Stimulated activated CD4-positive, alpha-beta T cell treated with anti-CD3 and anti-CD28 coated beads, TNF-alpha, amount 100 ng/mL, for 1 hour (primary cell): ENCODE measurements at places on chromosomes 5 and 9.

DNA sequence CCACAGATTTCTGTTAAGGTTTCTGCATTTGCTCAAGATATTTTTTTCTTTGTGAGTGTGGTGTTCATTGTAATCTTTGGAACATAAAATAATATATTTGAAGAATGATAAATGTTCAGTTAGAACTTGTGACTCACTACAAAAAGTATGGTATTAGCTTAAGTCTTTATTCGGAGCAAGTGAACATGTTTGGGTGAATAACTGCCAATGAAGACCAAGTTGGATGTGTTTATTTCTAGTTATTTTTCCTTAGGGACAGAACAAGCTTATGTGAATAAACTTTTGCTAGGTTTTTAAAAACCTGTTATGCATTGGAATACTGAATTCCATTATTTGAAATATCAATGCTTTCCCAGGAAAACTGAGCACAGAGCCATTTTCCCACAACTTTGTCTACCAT is 418.6 kb downstream of the SLCO4C1 start:
- no peak for DNase-seq

DNA sequence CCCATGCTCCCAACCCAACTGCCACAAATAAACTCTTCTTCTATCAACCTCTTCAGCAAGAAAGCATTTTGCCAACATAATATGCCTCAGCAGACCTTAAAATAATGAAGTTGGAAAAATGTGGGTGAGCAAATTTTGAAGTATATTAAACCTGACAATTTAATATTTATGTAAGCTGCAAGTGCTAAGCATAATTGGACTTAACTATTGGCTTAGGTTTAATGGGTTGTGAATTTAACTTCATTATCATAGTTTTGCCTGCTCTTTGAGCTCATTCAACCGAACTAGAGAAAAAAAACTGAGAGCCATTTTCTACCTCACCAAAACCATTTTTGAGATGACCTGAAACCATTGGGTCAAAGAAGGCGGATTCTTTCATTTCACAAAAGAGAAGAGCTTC is 805.5 kb upstream of the DMAC1 start:
- no peak for DNase-seq

GRCh38 chr5:109697339-109697738 is 7.6 kb downstream of the MAN2A1 start:
- no peak for DNase-seq

DNA sequence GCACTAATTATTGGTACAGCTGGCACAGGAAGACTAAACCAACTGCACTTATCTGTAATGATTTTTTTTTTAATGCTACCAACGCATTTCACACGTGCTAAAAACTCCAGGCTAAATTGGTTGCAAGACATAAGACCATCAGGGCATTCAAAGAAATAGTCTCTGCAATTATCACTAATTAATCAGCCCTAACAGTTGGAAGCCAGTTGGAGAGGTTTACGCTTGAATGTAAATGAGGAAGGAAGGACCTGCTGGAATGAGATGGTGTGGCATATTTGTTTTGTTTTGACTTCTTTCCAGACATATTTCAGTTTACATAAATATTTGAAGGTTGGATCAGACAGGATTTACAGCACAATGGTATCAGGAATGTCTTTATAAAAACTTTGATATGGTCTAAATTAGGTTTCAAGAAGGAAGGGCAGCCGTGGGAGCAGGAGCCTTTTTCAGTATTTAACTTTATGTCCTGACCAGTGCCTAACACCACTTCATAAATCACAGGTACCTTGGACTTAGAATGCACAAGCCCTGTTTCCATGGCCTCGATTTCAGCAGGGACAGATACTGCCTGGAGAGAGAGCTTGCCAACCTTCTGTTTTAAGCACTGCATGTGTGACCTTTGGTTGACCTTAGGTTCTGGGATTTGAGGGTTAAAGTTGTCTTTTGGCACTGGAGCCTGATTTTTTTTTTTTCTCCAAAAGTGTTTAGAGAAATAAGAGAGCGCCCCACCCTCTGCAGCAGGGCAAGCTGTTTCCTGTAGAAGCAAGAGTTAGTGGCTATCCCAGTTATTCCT is 199.8 kb upstream of the MAP3K1 start:
- no peak for DNase-seq

GRCh38 chr5:147520450-147520849 is 10.6 kb upstream of the DPYSL3 start:
- no peak for DNase-seq

GRCh38 chr9:75855509-75855908 is 35.0 kb upstream of the PCSK5 start:
- no peak for DNase-seq

DNA sequence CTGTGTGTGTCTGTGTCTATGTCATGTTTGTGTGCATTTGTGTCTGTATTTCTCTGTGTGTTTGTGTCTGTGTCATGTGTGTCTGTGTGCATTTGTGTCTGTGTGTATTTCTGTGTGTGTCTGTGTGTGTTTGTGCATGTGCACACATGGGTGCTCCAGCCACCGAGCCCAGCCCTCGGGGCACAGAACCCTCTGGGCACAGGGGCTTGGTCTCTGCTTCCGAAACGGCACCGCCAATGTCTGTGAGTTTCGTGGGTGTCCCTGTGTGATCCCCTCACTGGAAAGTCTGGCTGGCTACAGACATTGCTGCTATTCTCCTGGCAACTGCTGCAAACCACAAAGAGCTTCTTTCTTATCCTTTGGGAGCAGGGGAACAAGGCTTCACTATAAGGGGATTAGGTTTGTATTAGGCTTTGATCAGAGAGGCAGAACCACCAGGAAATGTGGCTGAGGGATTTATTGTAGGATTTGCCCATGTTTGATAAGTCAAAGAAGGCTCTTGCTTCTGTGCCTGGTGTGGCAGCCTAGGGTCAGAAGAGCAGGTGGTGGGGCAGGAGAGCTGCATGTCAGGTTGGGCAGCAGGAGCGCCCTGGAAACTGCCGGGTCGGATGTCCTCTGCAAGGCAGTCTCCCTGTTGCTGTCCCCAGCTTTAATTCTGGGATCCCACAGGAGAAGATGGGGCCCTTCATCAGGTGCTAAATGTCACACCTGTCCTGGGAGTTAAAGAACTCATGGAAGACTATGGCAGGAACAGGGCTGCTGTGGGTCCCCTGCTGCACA is 39.6 kb upstream of the FCN1 start:
- no peak for DNase-seq

- DNase-seq = no peak
Observed at GRCh38 chr5:82639393-82640144, 361.4 kb upstream of the RPS23 start.

- no peak for DNase-seq
Observed at GRCh38 chr5:136047858-136048257, 19.1 kb downstream of the TGFBI start.

DNA sequence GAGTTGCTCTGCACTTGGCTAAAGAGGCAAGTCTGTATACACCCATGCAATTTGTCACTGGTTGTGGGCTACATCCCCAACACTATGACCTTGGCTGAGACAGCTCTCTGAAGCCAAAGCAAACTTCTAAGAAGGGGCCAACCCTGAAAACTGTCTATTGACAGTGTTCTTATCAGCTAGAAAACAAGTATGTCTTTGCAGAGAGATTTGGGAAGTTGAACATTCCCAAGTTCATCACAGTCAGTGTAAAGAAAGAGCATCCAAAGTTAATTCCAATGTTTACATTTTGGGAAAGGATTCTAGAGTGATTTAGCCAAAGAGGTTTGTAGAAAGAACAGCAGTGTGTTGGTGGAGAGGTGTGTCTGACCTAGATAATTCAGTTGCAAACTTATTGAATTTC is 711.1 kb upstream of the CHD1 start:
- DNase-seq = no peak

DNA sequence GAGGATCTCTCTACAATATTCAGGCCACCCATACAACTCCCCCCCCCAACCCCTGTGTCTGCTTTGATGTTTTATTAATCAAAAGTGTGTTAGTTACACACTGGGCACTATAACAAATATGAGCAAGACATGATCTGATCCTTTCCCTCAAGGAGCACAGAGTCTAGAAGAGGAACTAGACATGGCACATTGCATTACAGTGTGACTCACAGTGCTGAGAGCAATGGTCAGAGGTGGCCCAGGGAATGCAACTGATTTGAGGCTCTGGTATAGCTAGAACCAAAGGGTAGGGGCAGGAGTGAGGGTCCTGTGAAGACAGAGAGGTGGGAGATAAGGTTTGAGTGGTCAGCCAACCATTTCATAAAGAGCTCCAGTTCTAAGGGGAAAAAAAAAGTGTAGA is 539.2 kb downstream of the ACTL7B start:
- DNase-seq = no peak

GRCh38 chr5:95042037-95042436 is 242.9 kb downstream of the MCTP1 start:
- no peak for DNase-seq

DNA sequence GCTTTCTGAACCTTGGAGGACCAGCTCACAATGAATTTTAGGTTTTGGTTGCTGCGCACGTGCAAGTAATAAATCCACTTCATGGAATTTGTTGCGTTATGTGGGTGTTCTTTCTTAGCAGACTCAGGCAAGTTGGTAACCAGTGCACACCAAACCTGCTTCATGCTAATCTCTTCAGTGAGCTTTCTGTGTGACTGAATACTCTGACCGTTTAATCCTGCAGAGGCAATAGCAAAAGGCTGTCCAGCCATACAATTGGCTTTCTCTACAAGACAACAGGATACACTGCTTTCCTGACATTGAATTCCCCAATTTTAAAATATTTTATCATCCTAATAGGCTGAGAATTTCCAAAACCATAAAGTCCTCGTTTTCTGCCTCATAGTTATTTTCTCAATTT is 10.3 kb downstream of the UGT3A2 start:
- no peak for DNase-seq

DNA sequence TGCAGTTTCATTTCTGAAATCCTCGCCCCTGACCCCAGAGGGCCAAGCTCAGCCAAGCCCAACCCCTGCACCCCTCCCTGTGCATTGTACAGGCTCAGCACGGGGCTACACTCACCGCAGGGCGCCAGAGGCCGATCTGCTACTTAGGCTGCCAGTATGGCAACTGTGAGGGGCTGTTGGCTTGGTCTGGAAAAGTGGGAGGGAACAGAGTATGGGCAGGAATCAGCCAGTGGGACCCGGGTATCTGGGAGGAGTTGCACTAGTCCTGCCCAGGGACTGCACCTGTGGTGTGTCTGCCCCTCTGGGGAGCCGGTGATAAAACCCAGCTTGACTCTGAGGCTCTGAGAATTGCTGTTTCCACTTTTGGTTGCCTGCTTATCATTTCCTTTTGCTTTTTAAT is 167.4 kb upstream of the KIF2A start:
- no peak for DNase-seq

DNA sequence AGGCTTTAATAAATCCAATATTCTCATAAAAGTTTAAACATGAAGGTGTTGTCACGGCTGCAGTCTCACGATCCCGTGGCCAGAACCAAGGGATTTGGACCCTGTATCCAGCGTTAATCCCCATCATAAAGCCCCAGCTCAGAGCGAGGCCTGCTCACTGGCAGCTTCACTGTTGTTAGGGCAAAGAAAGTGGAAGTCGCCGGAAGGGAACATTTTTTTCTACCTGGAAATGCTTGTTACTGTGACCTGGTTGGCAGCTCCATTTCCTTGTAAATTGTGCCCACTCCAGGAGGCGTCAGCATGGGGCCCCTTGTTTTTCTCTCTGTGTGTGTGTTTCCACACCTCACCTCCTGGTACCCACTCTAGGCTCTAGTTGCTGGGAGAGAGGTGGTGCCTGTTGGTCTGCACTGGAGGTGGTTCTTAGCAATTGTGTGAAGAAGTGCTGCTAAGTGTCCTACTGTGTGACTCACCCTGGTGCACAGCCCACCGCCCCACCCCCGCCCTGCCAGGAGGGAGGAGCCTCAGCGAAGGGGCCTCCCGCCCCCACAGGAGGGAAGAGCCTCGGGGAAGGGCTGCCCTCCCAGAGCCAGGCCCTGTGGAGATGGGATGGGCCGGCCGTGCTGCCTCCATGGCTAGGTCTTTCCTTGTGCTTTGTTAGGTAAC is 105.1 kb downstream of the EHMT1 start:
- no peak for DNase-seq

GRCh38 chr5:154159343-154159742 is 31.2 kb upstream of the GALNT10 start:
- no peak for DNase-seq

- DNase-seq = no peak
Observed at GRCh38 chr5:483434-484140, 40.6 kb downstream of the EXOC3 start.

- no peak for DNase-seq
Observed at GRCh38 chr5:79229357-79230174, 6.4 kb upstream of the JMY start.

GRCh38 chr9:84239343-84239742 is 101.2 kb downstream of the SLC28A3 start:
- DNase-seq = no peak
